GM03348 (cell line): ENCODE measurements at places on chromosomes 1 and 21.

- no peak for DNase-seq
These were observed 90.8 kb upstream of the SLC2A1 start for GRCh38 chr1:43049481-43049880.

DNA sequence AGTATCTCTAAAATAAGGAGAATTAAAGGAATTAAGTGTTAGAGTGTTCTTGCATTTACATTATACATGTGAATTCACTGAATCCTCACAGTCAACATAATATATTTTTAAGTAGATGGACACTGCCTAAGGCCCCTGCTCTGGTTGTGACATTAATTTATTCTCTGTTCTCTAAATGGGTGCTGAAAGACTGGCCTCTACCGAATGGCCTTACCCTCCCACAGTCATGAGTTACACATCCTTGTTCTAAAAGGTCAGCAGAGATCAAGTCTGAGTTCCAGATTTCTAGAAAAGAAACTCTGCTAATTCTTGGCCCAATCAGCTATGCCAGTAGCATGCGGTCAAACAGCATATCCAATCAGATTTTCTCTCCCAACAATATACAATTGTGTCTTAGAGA lies 193.2 kb downstream of the TM2D1 start:
- DNase-seq, result no peak

- no peak for DNase-seq
These were observed 1.1 kb downstream of the F5 start for GRCh38 chr1:169585181-169585580.

GRCh38 chr1:203598752-203599151 lies 27.9 kb upstream of the ATP2B4 start:
- DNase-seq, result no peak

DNA sequence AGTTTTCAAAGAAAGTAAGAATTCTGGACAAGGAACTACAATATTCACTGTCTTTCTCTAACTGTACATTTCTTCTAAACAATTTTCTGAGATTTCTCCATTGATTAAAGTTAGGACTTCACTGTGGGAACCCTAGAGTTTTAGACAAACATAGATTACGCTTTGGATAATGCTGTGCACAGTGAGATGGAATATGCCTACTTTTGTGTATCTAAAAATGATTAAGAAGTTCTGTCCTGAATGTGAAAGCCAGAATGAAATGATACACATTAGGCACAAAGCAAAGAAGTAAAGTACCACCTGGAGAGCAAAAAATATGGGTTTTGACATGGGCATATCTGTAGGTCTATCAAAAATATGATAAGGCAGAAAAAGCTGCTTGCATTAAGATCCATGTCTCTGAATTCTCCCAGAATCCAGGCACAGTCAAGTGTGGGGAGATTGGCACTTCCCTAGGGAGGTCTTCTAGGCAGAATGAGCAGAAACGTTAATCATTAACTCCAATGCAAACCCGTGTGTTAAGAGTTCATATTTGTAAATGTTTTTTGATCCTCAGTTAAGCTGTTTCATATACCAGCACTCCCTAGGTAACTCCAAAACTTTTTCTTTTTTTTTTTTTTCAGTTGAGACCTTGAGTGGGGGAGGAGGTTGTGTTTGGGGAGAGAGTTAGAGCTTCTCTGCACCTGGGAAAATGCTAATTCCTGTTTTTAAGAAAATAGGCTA lies 467.1 kb downstream of the LMO4 start:
- DNase-seq, result no peak

GRCh38 chr21:46145159-46145839 lies 10.1 kb downstream of the FTCD start:
- no peak for DNase-seq

DNA sequence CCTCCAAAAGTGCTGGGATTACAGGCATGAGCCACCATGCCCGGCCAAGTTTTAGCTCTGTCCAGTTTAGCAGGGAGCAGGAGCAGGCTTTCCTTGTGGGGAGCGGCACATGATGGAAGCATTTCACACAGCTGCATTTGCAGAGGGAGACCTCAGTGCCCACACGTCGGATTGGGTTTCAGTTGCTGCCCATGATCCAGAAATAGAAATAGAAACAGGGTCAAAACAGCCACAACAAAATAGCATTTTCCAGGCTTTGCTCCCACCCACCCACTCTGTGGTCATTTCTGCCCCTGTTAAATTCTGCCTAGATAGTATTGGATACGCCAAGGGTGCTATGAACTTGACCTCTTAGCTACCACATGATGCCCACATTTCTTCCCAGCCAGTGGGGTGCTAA lies 128.4 kb downstream of the CNIH3 start:
- DNase-seq, result no peak

DNA sequence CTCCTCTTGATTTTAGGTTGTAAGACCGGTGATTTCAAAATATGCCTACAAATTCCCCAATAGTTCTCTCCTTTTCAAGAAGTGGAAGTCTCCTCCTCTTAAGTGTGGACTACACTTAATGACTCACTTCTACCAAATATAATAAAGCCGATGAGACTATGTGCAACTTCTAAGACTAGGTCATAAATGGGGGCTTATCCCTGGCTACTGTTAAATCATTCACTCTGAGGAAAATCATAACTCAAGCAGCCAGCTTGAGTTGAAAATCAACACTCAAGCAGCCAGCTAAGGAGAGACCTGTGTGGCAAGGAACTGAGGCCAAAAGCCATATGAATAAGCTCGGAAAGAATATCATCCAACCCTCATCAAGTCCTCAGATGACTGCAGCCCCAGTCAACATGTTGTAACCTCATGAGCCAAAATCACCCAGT lies 49.6 kb upstream of the PSMG1 start:
- DNase-seq, result peak; percentile 8

GRCh38 chr21:46195595-46196195 lies 11.4 kb upstream of the SPATC1L start:
- no peak for DNase-seq

DNA sequence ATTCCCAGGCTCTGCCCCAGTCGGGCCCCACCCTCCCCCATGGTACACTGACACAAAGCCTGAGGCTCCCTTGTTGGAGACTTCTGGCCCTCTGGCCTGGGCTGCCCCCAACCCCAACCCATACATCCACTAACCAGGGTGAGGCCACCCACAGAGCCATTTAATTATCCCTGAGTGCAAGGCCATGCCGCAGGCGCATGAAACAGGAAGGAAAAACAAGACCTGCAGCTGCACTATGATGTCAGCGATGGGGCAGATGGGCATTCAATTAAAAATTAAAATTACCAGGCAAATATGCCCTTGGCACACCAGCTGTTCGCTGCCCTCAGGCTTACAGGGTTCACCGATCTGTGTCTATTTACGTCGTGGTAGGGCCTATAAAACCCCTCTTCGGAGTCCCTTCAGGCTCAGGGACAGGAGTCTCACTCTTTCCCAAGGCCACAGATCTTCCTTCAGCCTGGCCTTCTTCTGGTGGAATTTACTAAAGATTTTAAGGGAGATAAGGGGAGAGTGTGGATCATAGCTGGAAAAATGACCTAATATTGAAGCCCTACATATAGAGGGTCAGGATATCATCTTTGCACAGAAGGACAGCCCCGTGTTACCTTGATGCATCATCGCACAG lies 29.6 kb upstream of the RGS16 start:
- DNase-seq, result no peak

- no peak for DNase-seq
These were observed 61.6 kb downstream of the KLHDC7A start for GRCh38 chr1:18542351-18542750.

DNA sequence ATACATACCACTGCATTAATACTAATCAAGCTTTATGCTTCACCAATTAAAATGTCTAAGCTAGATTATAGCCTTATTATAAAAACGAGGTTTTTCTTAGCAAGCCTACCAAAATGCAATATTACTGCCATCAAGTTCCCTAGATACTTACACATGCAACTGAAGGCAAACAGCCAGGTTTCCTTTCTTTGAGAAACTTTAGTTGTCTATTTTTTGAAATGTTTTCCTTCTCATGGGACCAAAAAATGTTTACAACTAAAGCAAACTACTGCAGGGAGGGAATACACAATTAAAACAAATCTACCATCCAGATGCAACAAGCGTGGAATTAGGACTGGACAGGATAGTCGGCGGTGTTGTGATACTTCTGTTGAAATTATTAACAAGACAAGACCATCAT lies 1.3 kb downstream of the ZNF644 start:
- DNase-seq, result no peak

DNA sequence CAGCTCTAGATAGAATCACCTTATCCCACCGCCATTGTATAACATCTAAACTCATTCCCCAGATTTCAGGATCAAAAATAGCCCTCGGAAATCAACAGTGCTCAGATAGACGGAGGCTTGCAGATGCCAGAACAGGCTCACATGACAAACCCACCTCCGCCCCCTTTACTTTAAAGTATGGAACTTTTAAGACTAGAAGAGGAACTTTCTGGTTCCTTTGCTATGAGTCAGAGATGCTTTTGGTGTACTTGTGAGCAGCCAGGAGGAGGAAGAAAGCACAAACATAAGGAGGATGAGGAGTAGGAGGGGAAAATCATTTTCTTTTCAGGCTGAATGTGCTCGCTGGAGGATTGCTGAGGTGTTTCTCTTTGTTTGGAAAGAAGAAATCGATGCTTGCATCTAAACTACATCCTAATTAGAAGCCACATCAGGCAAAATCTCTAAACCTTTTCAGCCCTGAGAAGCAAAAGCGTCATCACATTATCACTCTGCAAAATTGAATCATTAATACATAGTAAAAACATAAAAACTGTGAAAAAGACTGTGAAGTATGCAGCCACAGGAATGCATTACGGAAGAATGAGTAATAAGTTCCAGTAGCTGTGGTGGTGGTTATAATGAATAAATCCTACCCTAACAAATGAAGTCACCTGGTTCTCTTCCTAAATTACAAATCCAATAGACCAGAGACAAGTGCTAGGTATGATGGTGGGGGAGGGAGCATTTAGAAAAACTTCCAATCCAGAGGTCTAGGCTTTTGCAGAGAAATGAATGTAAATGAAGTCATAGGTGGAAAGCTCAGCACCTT lies 251.3 kb downstream of the KCNH1 start:
- peak; percentile 46 for DNase-seq

- no peak for DNase-seq
These were observed 108.7 kb downstream of the TENT5C start for GRCh38 chr1:117714546-117714945.

DNA sequence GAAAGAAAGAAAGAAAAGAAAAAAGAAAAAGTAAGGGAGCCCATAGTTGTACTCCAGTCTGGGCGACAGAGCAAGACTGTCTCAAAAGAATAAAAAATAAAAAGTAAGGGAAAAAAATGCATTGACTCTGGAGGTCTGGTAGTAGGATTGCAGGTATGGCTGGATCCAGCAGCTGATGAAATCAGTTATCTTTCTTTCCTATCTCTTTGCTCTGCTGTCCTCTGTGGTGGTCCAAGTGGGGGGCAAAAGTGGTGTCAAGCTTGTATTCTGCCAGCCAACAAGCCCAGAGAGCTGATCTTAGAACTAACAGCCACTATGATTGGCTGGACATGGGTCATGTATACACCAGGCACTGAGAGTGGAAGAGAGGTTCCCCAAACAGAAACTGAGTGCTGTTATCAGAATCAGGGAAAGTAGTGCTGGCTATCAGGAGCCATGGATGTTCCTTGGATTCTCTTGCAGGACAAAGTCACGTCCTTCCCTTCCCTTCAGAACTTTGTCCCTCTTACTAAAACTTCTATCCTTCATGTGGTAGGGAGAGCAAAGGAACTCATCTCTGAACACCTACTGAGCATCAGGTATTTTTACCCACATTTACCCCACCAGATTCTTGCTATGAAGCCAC lies 3.5 kb upstream of the FBLIM1 start:
- DNase-seq, result no peak

GRCh38 chr21:38714039-38714817 lies 91.5 kb upstream of the ETS2 start:
- DNase-seq, result no peak

- no peak for DNase-seq
These were observed 37.0 kb downstream of the TM2D1 start for GRCh38 chr1:61687901-61688300.

DNA sequence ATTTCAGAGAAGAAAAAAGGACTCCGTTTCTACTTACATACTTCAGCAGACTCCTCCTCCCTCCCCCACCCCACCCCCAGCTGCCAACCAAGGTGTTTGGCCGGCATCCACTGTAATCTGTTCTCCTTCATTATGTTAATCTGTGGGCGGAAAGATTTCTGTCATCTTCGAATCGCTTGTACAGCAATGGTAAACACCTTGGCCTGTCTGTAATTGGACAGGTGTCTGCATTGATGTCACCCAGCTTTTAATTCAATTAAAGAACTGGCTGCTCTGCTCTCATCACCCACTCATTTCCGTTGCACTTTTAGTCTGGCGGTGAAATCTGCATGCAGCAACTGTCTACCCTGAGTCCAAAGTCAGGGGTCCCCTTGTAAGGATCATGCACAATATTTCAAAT lies 368.6 kb downstream of the USH2A start:
- DNase-seq, result no peak

DNA sequence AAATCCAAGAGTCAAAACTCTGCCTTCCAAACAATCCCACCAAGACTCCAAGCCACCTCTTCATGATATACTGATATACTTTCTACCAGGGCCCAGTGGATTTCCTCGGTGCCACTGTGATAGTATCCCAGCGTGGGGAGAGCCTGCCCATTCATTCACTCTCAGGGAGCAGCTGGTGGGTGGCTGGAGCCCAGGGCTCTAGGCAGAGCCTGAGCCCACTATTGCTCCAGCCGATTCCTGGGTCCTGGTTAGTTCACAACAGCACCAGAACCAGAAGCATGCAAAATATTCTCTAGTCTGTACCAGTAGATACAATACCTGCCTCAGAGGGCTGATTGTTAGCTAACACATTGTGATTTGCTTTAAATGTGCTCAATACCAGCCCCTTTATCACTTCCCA lies 831 bp downstream of the CSRP1 start:
- DNase-seq, result no peak

DNA sequence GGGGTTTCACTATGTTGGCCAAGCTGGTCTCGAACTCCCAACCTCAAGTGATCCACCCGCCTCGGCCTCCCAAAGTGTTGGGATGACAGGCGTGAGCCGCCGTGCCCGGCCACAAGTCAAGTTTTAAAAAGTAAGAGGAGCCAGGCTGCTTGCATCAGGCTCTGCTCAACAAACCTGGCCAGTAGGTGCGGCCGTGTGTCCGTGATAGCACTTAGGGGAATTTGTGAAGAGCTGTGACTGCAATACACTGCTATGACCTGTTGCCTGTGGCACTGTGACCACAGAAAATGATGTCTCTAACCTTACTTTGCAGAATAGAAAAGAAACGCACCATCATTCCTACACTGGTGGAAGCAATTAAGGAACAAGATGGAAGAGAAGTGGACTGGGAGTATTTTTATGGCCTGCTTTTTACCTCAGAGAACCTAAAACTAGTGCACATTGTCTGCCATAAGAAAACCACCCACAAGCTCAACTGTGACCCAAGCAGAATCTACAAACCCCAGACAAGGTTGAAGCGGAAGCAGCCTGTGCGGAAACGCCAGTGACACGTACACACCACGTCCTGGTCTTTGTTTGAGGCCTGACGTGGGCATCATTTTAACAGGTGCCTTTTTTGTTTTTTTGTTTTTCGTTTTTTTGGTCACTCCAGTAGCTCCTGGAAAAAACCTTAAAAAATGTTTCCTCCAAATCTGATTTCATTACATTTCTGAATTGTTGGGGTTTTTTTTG lies 16.7 kb downstream of the C1orf174 start:
- no peak for DNase-seq
